ENCODE measurements at places on chromosomes 2 and 18.

DNA sequence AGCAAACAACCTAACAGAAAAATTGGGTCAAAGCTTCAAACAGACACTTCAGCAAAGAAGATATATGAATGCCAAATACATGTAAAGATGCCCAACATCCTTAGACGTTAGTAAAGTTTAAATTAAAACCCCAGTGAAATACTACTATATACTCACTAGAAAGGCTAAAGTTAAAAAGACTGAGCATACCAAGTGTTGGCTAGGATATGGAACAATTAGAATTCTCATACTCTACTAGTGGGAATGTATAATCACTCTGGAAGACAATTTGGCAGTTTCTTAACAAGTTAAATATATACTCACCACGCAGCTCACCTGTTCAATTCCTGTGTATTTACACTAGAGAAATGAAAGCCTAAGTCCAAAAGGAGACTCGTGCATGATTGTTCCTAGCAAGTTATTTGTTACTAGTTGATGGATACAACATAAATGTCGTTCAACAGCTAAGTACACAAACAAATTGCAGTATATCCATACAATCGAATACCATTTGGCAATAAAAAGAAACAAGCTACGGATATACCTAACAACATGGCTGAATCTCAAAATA is 183.7 kb upstream of the ZFP36L2 start:
- no peak for DNase-seq

DNA sequence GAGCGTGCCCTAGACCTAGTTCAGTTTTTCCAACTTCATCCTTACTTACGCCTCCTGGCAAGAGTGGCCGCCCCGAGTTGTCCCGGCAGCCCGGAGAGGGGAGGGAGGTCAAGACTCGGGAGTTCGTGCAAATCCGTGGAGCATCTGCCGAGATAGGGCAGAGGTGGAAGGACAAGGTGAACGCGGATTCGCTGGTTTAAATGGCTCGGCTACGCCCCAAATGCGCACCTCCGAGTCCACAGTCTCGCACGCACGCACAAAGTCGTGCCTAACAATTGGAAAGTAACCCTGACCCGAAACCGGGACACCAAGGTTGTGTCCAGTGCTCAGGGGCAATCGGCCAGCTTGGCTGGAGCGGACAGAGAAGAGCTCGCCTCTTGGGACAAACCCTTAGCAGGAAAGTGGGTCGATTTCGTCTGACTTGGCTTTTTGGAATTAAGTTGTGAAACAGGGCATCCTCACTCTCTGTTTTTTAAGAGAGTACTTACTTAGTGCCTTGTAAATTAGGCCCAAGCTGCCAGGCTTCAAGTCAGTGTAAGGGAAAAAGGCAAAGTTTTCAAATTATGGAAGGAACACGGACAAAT is 726 bp upstream of the SS18 start:
- DNase-seq = no peak

DNA sequence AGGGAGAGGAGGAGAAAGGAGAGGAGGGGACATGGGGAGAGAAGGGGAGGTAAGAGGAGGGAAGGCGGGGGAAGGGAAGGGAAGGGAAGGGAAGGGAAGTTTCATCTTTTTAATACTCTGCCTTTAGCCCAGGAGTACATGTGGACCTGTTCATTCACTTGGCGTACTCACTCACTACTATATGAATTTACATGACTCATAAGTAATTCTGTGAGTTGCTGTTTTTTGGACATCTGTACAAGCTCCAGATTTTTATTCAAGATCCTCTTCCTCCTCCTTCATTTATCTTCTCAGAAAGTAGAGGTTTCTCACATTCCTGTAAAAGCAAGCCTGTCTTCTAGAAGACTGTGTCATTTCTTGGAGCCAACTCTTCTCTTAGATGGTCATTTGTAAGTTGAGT is 84.6 kb downstream of the RDH14 start:
- DNase-seq = no peak

GRCh38 chr2:95041060-95041823 is 15.7 kb downstream of the MAL start:
- DNase-seq = no peak

- no peak for DNase-seq
These were observed 90.9 kb downstream of the ACAA2 start for GRCh38 chr18:49722477-49722876.

DNA sequence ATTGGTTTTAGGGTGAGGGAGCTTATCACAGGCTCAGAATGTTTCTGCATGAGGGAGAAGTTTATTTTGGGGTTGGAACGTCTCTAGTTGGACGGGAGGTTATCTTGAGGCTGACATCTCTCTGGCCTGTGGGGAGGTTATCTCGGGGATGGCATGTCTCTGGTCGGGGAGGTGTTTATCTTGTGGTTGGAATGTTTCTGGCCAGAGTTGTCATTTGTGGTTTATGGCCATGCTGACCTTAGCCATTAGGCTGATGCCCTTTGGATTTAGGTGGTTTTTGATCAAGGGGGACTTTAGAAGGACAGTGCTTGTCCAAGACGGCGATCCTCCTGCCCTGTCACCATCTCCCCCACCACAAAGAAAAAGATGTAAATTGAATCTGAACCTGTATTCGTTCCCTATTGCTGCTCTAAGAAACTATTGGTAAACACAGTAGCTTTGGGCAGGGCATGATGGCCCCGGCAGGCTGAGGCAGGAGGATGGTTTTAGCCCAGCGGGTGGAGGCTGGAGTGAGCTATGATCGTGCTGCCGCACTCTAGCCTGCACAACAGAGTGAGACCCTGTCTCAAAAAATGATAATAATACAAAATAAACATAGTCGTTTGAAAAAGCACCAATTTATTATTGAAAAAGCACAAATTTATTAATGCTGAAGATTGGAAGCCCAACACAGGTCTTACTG is 17.8 kb upstream of the MPPE1 start:
- no peak for DNase-seq

GRCh38 chr2:162295009-162295408 is 23.5 kb downstream of the IFIH1 start:
- DNase-seq = no peak

GRCh38 chr2:73063472-73063871 is 8.0 kb downstream of the SFXN5 start:
- DNase-seq = no peak

GRCh38 chr2:177771191-177771590 is 301.4 kb downstream of the PDE11A start:
- no peak for DNase-seq

- no peak for DNase-seq
These were observed 137.0 kb upstream of the FANCL start for GRCh38 chr2:58378152-58378551.

DNA sequence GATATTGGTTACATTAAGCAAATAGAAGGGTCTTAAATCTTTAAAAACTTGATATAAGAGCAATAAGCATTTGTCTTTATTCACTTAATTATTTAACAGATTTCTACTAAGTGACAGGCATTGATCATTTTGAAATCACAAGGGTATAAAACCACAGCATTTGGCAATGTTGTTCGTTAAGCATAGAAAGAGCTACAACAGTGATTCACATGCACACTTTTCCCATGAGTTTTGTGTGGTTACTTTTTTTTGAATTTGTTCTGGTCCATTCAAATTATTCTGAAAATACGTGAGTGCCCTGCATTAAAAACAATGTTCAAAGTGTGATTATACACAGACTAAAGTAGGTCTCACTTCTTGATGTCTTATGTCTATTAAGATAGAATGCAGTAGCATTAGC is 52.2 kb downstream of the LYPD6B start:
- no peak for DNase-seq

DNA sequence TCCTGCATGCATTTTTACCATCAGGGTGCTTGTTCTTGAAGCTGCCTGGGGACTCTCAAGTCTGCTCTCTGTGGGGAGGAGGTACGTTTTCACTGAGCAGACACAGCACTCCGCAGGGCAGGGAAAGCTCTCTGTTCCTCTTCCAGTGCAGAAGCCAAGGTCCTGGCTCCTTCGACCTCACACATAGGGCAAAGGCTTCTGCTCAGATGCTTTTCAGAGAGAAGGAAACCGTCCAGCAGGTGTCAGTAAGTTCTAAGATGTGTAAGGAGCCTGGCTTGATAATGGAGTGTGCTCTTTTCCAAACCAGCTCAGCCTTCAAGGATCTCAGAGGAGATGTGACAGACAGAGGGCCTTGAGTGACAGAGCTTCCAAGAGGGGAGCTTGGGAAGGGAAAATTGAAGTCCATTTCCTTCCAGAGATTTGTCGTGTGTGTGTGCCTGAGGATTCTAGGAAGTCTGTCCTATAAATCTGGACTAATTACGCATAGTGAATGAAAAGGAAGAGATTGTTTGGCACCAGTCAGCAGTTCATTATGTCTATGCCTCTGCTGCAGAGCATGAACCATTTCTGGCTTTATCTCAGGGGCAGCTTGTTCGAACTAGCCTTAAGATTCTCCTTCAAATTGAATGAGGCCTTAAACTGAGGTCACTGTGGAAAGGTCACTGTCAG is 67.3 kb upstream of the UPP2 start:
- DNase-seq = no peak

DNA sequence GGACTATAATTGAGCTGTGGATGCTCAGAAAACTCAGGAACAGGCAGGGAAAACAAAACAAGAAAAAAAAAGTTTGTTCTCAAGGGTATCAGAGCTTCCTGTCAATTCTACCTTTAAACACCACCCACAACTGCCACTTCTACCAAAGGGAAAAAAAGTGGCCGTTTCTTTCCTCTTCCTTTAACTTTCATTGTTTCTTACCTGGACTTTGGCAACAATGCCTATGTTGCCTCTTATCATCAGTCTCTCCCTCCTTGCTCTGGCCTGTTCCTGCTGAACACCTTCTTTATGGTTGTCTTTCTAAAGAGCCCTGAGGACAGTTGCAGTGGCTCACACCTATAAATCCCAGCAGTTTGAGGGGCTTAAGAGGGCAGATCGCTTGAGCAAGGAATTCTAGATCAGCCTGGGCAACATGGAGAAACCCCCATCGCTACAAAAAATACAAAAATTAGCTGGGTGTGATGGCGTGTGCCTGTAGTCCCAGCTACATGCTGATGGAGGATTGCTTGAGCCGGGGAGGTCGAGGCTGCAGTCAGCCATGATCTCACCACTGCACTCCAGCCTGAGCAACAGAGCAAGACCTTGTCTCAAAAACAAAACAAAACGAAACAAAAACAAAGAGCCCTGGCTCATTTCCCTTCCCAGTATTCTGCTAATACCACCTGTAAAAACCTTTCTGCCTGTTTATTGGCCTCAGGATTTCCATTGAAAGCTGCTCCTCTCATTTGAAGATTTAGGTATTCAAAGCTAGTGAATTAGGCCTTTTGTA is 18.0 kb upstream of the NR4A2 start:
- no peak for DNase-seq

- DNase-seq = peak; percentile 1
These were observed 31.3 kb upstream of the CNTNAP5 start for GRCh38 chr2:123993728-123994323.

- no peak for DNase-seq
These were observed 43.5 kb downstream of the TMEM163 start for GRCh38 chr2:134675314-134675713.

DNA sequence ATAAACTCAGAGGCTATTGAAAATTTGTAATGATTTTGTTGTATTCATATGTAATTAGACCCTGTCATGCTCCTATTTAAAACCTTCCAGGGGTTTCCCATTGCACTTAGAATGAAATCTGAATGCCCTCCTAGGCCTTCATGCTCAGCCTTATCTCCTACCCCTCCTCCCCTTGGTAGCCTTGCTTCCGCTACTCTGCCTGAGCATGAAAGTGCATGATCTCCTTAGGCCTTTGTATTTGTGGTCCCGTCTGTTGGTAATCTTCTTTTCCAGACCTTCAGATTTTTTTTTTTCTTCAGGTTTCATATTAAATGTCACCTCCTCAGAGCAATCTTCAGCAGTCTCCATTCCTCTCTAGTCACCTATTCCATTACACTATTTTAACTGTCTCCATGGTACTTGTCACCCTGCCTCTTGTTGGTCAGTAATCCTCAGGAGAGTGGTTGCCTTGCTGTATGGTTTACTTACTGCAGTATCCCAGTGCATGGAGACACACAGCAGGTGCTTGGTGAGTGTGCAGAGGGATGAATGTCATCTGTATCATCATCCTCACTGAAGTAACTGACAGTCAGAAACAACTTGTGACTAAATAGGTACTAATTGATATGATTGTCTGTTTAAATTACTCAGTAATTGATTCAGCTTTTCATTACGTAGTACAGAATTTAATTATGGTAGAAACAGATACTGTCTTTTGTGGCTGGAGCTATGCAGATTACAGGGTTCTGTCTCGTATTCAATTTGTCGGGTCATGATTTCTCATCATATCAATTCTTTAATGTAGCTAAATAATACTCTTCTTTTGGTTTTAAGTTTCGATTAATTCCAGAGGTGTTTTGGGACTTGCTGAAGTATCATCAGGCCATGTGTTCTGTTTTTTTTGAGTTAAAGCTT is 63.9 kb downstream of the PHLPP1 start:
- DNase-seq = no peak

DNA sequence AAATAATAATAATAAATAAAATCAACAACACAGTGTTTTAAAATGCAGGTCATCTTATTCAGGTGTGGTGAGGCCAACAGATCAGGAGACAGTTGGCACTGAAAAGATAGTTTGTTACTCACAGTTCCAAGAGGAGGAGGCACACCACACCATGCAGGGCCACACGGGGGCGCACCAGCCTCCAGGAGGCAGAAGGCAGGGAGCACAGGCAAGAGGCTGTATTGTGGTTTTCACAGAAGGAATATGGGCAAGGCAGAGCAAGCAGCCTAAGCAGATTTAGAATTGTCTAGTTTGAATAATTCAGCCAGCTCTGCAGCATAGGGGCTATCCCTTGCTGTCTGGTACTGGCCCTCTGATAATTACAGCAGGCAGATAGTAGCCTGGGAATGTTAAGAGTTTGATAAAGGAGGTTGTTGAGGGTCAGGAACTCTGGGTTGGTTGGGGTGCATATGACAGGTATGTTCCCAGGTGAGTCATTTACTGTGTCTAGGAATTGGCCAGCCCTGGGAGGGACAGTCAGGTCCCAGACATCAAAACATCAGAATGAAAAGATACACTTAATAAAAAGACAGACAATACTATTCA is 31.3 kb downstream of the KIAA2012 start:
- DNase-seq = no peak

DNA sequence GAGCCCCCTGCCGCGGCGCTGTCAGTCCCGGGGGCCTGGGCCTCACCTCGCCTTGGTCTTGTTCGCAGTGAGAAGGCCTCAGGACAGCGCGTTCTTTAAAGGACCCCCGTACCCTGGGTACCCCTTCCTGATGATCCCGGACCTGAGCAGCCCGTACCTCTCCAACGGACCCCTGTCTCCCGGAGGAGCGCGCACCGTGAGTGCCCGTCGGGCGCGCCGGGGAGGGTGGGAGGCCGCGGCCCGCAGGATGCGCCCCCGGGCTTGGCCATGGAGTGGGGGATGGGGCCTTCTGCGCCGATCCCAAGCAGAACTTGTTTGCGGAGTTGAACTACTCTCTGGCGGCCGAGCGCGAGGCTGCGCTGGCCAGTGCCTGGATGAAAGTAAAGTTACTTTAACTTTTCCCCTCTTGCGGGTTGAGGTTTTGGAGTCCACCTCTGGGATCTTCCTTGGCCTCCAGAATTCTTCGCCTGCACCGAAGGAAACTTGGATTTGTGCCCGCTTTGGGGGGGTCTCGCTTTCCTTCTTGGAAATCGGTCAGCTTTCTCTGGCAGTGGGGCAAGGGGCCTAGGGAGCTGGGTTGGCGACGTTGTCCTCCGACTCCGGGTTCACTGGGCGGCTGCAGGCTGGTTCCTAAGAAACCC is 1.2 kb downstream of the TCF7L1 start:
- DNase-seq = no peak

- no peak for DNase-seq
These were observed 38.9 kb downstream of the MRPL33 start for GRCh38 chr2:27810455-27810854.

- no peak for DNase-seq
These were observed 47.9 kb downstream of the ANKMY1 start for GRCh38 chr2:240509667-240510512.
